ENCODE measurements at places on chromosomes 12 and 14. TPM values are rescaled to one million over a fixed set of nuclear protein-coding genes. Genes with fewer than 3 reads are reported as not detected.

The DIP2B gene
- 32.3 TPM for total RNA-seq

The HOXC4 gene
- total RNA-seq: 0.24 TPM

The NDRG2 gene
- 1.5 TPM for total RNA-seq

The BEGAIN gene
- total RNA-seq: not detected

The NXPH4 gene
- 2.3 TPM for total RNA-seq

The RDH12 gene
- total RNA-seq: not detected

The RIN3 gene
- total RNA-seq: 15.6 TPM

The OTOGL gene
- total RNA-seq: 0.36 TPM

The NRIP2 gene
- total RNA-seq: under 0.01 TPM

The PRB2 gene
- total RNA-seq: not detected

The ACACB gene
- 18.5 TPM for total RNA-seq
